ENCODE measurements at places on chromosomes 13 and 19.

- DNase-seq, result no peak
Measured at GRCh38 chr13:36979361-36980050, 19.6 kb downstream of the ALG5 start.

- no peak for DNase-seq
Measured at GRCh38 chr19:35109395-35110112, 6.1 kb upstream of the FXYD3 start.

GRCh38 chr19:31834070-31834469, 484.8 kb upstream of the TSHZ3 start:
- DNase-seq, result no peak

GRCh38 chr19:39645800-39646411, 9.8 kb upstream of the LGALS16 start:
- peak; percentile 11 for DNase-seq

- DNase-seq, result no peak
Measured at GRCh38 chr19:6333439-6333838, at the start of gene ACER1. ACER1 (minus strand) TSS chr19:6333612; CDS start chr19:6333551, 61 bp downstream.

DNA sequence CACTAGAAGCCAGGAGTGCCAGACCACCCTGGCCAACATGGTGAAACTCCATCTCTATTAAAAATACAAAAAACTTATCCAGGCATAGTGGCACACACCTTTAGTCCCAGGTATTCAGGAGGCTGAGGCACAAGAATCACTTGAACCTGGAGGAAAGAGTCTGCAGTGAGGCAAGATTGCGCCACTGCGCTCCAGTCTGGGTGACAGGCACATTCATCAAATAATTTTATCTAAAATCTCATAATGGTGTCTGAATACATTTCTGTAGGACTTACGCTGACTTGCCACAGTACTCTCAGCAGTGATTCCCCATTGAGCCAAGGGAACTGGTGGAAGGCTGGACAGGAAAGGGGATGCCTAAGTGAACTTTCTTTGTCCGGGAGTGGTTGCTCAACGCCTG, 4.3 kb upstream of the ZNF28 start:
- no peak for DNase-seq

DNA sequence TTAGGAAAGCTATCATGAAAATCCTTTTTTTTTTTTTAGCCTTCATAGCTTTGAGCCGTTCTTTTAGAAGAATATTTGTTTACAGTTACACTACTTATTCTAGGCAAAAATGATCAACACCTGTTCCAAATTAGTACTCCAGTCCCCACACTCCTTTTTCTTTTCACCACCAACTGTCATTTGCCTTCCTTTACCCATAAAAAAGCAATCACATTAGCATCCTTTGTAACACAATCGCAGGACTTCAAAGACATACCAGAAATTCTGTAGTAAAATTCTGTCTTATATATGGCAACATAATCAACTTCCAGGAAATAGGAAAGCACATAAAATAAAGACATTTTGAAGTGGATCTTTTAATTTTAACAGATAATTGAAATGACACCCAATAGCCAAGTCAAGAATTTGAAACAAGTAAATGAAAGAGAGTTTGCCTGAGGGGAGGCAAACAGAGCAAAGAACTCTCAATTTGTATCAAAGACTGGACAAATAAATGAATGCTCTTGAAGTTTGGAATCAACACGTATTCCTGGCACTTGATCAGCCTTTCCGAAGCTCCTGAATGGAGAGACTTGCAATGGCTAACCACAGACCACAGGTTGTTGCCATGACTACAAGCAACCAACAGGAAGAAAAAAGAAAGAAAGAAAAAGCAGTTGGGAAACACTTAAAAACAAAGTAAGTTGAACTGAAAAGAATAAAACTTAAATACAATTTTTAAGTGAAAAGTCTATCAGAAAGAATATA, 206.8 kb downstream of the PCDH9 start:
- DNase-seq, result no peak

DNA sequence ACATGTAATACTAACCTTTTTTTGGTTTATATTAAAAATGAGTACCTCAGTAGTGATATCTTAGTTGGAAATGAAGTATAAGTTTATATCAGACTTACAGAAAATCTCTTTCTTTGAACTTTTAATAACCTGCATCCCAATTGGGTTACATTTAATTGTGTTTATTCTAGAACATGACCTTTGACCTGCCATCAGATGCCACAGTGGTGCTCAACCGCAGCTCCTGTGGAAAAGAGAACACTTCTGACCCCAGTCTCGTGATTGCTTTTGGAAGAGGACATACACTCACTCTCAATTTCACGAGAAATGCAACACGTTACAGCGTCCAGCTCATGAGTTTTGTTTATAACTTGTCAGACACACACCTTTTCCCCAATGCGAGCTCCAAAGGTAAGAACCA, 12.4 kb downstream of the LAMP1 start:
- DNase-seq, result no peak

DNA sequence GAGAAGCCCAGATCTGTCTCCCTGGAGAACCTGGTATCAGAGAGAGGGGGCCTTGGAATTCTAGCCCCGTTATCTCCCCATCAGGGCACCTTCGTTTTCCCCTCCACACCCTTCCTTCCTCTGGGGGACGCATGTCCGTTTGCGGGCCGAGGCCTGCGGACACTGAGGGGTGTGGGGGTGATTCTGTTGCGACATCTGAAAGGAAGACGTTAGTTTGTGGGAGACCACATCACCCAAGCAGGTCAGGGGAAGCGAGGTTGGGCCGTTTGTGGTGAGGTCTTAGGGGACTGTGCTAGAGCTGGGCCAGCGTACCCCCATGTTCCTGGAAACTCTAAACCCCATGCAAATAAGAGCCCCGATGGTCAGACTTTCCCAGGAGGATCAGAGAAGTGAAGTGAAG, 3.7 kb upstream of the HSH2D start:
- no peak for DNase-seq

- DNase-seq, result no peak
Measured at GRCh38 chr19:5418677-5419076, 36.5 kb upstream of the ZNRF4 start.

DNA sequence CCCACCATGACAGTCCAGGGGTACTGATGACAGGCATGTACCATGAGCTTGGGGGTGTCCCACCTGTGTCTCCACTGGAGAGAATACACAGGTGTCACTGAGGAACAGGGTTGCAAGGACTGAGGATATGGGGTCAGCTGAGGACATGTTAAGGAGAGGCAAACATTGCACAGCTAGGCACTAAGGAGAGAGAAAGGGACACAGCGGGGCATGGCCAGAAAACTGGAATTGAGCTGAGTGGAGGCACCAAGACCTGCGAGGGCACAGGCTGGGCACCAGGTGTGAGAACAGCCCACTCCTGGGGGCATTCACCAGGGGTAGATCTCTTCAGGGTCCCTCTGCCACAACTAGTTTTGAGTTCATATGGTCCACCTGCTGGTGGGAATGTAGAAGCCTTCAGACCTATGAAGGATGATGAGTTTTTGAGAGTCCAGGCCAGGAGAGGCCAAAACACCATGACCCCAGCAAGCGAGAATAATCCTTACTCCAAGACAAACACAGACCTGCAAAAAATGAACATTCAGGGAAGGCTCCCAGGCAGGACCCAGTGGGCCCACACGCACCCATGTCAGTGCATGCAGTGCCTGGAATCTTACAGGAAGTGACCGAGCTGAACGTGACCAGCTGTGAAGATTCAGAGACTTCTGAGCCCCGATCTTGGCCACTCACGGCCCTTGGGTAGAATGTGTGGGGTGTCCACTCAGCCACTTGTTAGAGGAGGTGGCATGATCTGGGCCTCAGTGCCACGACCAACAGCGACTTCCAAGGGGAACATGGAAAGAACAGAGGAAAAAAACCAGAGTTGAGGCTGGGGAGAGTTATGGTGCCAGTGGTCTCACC, 1.4 kb upstream of the ZNF584 start:
- DNase-seq, result no peak

GRCh38 chr13:70884196-70884595, 775.9 kb upstream of the KLHL1 start:
- no peak for DNase-seq

DNA sequence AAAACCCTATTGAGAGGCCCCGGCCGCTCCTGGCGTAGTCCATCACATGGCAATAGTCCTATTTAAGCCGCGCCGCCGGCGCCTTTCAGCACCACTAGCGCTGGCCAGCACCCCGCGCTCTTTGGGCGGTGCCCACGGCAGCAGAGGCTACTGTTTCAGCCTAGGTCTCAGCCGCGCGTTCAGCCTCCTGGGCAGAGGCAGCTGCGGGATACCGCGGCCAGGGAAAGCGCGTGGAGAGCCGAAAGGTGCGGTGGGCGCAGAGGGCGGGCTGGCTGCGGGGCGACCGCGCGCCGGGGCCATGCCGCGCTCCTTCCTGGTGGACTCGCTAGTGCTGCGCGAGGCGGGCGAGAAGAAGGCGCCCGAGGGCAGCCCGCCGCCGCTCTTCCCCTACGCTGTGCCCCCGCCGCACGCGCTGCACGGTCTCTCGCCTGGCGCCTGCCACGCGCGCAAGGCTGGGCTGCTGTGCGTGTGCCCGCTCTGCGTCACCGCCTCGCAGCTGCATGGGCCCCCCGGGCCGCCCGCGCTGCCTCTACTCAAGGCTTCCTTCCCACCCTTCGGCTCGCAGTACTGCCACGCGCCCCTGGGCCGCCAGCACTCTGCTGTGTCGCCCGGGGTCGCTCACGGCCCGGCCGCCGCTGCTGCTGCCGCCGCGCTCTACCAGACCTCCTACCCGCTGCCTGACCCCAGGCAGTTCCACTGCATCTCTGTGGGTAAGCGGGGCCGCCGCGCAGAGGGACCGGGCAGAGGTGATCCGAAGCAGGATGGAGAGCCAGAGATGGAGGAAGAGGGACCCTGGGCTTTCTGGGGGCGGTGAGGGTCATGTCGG, at the start of gene GSX1:
GSX1 (plus strand) TSS at position 91 of the 826 bp plus-strand sequence; CDS start at position 299, 208 bp downstream.
- DNase-seq, result peak; percentile 32
